Uterus (tissue), 4 donors: ENCODE measurements at places on chromosomes 2 and 18. TPM values are rescaled to one million over a fixed set of nuclear protein-coding genes. Genes with fewer than 3 reads are reported as not detected.

DNA sequence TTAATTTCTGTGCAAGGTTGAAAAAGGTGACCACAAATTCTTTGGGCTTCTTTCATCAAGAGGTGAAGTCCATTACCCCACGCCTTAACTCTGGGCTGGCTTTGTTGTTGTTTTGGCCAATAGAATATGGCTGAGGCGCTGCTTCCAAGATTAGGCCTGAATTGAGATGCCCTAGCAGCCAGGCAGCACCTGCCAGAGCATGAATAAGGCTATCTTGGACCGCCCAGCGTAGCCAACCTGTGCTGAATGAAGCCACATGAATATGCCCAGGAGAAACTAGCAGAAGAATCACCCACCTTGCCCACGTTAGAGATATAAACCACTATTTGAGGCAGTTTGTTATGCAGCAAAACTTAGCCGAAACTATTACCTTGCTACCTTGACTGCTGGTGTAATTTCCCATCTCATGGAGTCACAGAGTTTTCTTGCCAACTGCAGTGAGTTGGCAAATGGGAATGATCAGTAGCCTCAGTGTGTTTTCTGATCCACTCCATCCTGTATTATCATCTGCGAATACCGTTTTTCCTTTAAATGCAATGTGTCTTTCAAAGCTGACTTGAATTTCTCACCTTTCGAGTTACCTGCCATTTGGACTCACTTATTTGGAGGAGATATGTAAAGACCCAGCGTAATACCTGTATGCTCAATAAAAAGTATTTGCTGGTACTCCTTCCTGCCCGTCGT is 679 bp downstream of the TSGA10 start:
- no peaks in the 10 kb centered on the region for H3K36me3 ChIP-seq
- DNase-seq: no peak
- H3K4me3 ChIP-seq: peak overlapping the region; percentile 80
- H3K27me3 ChIP-seq: no peaks in the 10 kb centered on the region
- no peaks in the 10 kb centered on the region for H3K4me1 ChIP-seq
- H3K27ac ChIP-seq: peak overlapping the region; percentile 88

DNA sequence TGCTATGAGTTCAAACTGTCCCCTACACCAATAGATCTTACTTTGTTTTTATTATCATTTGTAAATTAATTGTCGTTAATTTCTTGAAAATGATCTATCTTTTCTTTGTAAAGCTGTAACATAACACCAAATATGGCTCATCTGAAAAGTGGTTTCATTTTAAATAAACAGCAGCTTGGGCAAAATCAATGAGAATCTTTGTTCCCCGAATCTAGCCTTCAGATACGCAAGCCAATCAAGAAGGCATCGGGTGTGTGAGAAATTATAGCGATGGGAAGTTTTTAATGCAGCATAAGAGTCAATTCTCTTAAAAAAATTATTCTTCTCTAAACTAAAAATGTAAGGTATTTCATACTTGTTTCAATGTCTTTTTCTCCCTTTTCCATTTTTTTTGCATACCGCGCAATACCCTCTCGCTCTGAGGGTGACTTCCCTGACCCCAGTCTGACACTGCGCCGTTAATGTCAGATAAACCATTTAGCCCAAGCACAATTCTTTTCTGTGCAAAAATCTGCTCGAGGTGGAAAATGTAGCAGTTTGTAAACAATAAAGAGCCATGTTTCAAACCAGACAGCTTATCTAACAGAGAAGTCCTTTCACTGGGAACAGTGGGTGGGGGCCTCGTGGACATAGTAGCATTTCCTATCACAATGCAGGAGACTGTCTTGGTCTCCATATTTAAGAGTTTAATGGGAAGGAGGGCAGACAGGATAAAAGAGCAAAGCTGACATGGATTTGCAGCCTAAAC is 129.4 kb downstream of the TCF4 start:
- no peaks in the 10 kb centered on the region for H3K4me1 ChIP-seq
- no peaks in the 10 kb centered on the region for H3K36me3 ChIP-seq
- no peak for DNase-seq
- H3K4me3 ChIP-seq: no peak overlapping the region
- no peak overlapping the region for H3K27ac ChIP-seq

The CNRIP1 gene
- 30.2 TPM for total RNA-seq

The MBOAT2 gene
- 83.0 TPM for total RNA-seq

DNA sequence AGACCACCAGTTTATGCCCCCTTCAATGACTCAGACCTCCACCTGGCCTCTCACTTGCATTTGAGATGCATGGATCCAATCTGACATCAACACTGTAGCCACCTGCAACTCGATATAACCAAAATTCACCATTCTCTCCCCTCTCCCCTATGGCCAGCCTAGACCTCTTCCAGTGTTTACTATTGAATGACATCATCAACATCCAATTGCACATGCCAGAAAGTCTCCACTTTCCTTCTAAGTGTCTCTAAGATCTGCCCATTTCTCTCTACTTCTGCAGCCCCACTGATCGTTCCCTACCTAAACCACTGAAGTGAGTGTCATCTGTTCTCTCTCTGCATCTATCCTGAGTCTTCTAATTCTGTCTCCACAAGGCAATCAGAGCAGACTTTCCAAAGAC is 151.3 kb upstream of the APCDD1 start:
- DNase-seq: no peak
- no peaks in the 10 kb centered on the region for H3K27me3 ChIP-seq
- no peaks in the 10 kb centered on the region for H3K4me1 ChIP-seq
- H3K27ac ChIP-seq: no peak overlapping the region
- H3K4me3 ChIP-seq: no peak overlapping the region

DNA sequence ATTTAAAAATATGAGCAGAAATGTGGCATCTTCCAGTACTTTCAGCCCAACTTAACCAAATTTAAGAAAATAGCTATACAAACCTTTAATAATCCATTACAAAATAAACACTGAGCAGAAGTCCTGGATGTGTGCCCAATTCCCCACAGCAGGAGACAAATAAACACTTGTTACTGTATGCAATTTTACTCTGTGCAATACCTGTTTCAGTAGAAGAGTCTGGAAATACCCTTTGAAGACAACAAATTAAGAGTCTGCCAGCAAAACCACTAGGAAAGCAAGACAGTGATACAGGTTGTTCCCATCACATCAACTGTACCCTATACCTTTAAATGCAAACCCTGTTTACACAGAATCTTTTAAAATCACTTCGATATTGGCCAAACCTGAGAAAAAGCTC is 41.4 kb upstream of the RNU4ATAC start:
- H3K4me1 ChIP-seq: no peaks in the 10 kb centered on the region
- no peak overlapping the region for H3K27ac ChIP-seq
- H3K4me3 ChIP-seq: no peak overlapping the region
- DNase-seq: no peak
- H3K36me3 ChIP-seq: no peaks in the 10 kb centered on the region
- no peaks in the 10 kb centered on the region for H3K27me3 ChIP-seq

The ZNF396 gene
- total RNA-seq: 0.26 TPM

The OSBPL6 gene
- 9.9 TPM for total RNA-seq

GRCh38 chr2:236644502-236644911 is 74.9 kb downstream of the ACKR3 start:
- no peaks in the 10 kb centered on the region for H3K27me3 ChIP-seq
- no peaks in the 10 kb centered on the region for H3K36me3 ChIP-seq
- no peak overlapping the region for H3K27ac ChIP-seq
- H3K4me1 ChIP-seq: no peaks in the 10 kb centered on the region
- DNase-seq: peak; percentile 9

DNA sequence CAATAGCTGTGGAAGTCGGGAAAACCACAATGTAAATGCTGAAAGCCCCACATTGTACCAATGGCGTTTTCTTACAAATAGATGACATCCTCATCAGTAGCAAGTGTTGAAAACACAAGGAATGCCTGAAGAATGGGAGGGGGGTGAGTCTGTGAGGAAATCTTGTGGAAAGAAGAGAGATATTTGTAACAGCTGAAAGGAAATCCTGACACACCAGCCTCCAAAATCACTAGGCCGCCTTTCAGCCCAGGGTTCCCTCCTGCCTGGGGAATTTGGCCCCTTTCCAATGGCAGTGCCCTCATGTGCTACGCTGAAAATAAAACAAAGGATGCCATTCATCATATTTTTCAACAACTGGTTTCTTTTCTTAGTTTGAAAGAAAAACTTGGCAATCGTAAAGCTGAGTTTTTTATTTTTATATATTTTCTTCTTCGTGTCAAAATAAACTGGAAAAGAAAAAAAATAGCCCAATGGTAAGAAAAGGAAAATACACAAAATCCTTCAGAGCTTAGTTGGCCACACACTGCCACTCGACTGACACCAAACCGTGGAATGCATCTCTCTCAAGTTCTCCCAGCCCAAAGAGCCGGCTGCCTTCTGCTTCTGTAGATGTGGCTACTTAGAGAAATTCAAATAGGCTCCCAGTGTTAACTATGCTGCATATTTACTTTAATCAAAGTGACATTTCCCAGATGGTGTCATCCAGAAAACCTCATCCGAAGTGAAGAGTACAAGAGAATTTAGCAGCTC is 52.0 kb downstream of the FTCDNL1 start:
- DNase-seq: no peak
- no peak overlapping the region for H3K27ac ChIP-seq
- H3K27me3 ChIP-seq: no peaks in the 10 kb centered on the region

- no peak overlapping the region for H3K4me3 ChIP-seq
- no peak for DNase-seq
- H3K36me3 ChIP-seq: no peaks in the 10 kb centered on the region
These were observed 46.0 kb upstream of the SERTAD2 start for GRCh38 chr2:64699712-64700111.

The MC5R gene
- not detected for total RNA-seq

DNA sequence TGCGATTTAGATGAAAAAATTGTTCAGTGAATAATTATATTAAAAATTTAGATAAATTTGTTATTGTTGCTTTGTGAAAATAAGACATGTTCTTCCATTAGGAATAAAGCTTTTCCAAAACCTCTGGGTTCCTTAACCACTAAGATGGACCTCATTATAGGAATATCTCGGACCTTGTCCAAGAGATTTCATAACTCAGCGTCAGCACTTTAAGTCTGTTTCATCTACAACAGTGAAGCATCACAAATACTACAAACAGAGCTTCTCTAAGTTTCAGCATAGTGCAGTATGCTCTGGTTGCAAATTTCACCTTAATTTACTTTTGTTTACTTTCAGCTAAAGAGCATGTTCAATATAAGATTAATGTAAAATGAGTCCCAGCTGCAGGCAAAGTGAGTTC is 150.3 kb downstream of the UBE2E3 start:
- H3K36me3 ChIP-seq: no peaks in the 10 kb centered on the region
- H3K27me3 ChIP-seq: no peaks in the 10 kb centered on the region
- DNase-seq: no peak
- H3K4me1 ChIP-seq: no peaks in the 10 kb centered on the region
- no peak overlapping the region for H3K4me3 ChIP-seq
- H3K27ac ChIP-seq: no peak overlapping the region

GRCh38 chr2:174524527-174524926 is 37.7 kb upstream of the GPR155 start:
- no peaks in the 10 kb centered on the region for H3K4me1 ChIP-seq
- no peak for DNase-seq
- H3K27ac ChIP-seq: no peak overlapping the region
- no peak overlapping the region for H3K4me3 ChIP-seq

GRCh38 chr2:28828382-28828781 is 17.7 kb downstream of the SPDYA start:
- H3K4me3 ChIP-seq: no peak overlapping the region
- H3K27ac ChIP-seq: no peak overlapping the region
- H3K27me3 ChIP-seq: no peaks in the 10 kb centered on the region
- no peaks in the 10 kb centered on the region for H3K4me1 ChIP-seq
- DNase-seq: no peak

- no peak for DNase-seq
- H3K27me3 ChIP-seq: no peaks in the 10 kb centered on the region
- no peaks in the 10 kb centered on the region for H3K36me3 ChIP-seq
- H3K27ac ChIP-seq: no peak overlapping the region
- H3K4me3 ChIP-seq: no peak overlapping the region
These were observed 477.2 kb downstream of the TRIB2 start for GRCh38 chr2:13193900-13194299.

- H3K36me3 ChIP-seq: no peaks in the 10 kb centered on the region
- no peak overlapping the region for H3K4me3 ChIP-seq
- DNase-seq: peak; percentile 90
- peak overlapping the region; percentile 90 for H3K27ac ChIP-seq
- no peaks in the 10 kb centered on the region for H3K27me3 ChIP-seq
- H3K4me1 ChIP-seq: peaks cover 25% of the 10 kb centered on the region
These were observed 101.2 kb downstream of the MCFD2 start for GRCh38 chr2:46814160-46814961.

DNA sequence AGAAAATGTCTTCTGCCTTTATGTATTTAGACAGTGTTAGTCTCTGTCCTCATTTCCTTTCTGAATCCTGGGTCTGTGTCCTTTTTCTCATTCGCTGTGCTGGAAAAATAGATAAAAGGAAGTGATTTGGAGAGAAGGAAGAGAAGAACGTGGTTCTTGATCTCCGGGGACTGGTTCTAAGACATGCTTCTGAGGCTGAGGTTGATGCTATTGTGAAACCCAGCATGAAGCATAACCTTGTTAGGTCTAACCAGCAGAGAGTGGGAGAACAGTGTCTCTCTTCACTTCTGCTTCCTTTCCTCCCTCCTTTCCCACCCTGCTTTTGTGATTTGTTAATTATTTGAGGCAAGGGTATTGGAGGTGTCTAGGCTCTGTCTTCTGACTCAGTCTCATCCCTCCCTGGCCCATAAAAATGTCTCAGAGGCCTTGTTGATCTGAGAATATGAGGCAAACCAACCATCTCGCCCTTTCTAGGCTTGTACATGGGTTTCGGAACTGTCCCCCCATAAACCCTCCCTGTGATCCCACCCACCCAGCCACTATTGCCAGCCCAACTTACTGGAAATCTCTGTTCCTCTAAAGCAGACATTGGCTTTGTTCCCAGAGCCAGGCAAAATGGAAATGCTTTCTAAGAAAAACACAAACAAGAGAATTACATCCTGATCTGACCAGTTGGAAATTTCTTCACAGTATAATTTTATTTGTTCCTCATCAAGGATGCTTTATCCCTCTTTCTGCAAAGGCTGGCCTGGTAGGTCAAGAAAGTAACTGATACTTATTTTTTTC is 360.6 kb upstream of the TNP1 start:
- peak overlapping the region; percentile 22 for H3K27ac ChIP-seq
- no peaks in the 10 kb centered on the region for H3K4me1 ChIP-seq
- no peak overlapping the region for H3K4me3 ChIP-seq
- peak; percentile 25 for DNase-seq
- H3K27me3 ChIP-seq: no peaks in the 10 kb centered on the region

The ANKRD12 gene
- total RNA-seq: 40.7 TPM

The AQP12A gene
- not detected for total RNA-seq

The CPO gene
- not detected for total RNA-seq

The FLACC1 gene
- total RNA-seq: 1.5 TPM

- peaks cover 23% of the 10 kb centered on the region for H3K4me1 ChIP-seq
- H3K36me3 ChIP-seq: no peaks in the 10 kb centered on the region
- peak overlapping the region; percentile 93 for H3K27ac ChIP-seq
- H3K4me3 ChIP-seq: no peak overlapping the region
- DNase-seq: peak; percentile 68
- H3K27me3 ChIP-seq: no peaks in the 10 kb centered on the region
These were observed 7.0 kb downstream of the SLC35F6 start for GRCh38 chr2:26770986-26771586.

- peak overlapping the region; percentile 69 for H3K27ac ChIP-seq
- no peaks in the 10 kb centered on the region for H3K36me3 ChIP-seq
- no peaks in the 10 kb centered on the region for H3K27me3 ChIP-seq
- no peak overlapping the region for H3K4me3 ChIP-seq
- DNase-seq: no peak
These were observed 22.2 kb downstream of the NFE2L2 start for GRCh38 chr2:177242121-177242987.

- H3K36me3 ChIP-seq: no peaks in the 10 kb centered on the region
- H3K27me3 ChIP-seq: no peaks in the 10 kb centered on the region
- no peaks in the 10 kb centered on the region for H3K4me1 ChIP-seq
- H3K27ac ChIP-seq: no peak overlapping the region
These were observed 50.6 kb downstream of the STAT4 start for GRCh38 chr2:191100216-191100615.

The ROCK1 gene
- total RNA-seq: 28.4 TPM
